Aorta (tissue), 5 donors: ENCODE measurements at places on chromosomes 12 and 14. TPM values are rescaled to one million over a fixed set of nuclear protein-coding genes. Genes with fewer than 3 reads are reported as not detected.
A peak's percentile ranks its signal among the peaks of the same experiment; 100 is the strongest.

The DRAM1 gene
- 16.5 TPM for polyA plus RNA-seq

The NFATC4 gene
- polyA plus RNA-seq, result 23.0 TPM

The KRT86 gene
- 3.2 TPM for polyA plus RNA-seq

The GPR137C gene
- polyA plus RNA-seq, result 0.13 TPM

The SIVA1 gene
- polyA plus RNA-seq, result 219 TPM

The CCDC197 gene
- not detected for polyA plus RNA-seq

The PLCZ1 gene
- polyA plus RNA-seq, result not detected

DNA sequence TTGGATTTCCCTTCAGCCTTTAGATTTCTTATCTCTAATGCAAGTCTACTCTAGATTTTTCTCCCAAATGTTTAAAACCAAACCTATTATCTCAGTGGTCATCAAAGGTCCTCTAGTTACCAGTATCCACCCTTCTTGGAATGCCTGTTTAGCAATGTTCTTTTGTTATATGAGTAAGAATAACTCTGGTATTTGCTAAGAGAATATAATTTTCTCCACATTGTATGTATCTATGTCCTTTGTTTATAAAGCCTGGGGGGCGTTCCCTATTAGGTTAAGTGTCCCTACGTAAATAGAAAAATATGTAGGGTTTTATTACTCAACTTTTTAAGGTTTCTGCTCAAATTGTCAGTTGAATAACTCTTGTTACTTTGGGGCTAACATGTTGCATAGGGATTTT lies 27.3 kb downstream of the PPM1A start:
- no peak overlapping the region for H3K27ac ChIP-seq
- no peaks in the 10 kb centered on the region for H3K36me3 ChIP-seq
- no peaks in the 10 kb centered on the region for H3K27me3 ChIP-seq
- H3K4me3 ChIP-seq, result no peak overlapping the region
- H3K4me1 ChIP-seq, result no peaks in the 10 kb centered on the region

DNA sequence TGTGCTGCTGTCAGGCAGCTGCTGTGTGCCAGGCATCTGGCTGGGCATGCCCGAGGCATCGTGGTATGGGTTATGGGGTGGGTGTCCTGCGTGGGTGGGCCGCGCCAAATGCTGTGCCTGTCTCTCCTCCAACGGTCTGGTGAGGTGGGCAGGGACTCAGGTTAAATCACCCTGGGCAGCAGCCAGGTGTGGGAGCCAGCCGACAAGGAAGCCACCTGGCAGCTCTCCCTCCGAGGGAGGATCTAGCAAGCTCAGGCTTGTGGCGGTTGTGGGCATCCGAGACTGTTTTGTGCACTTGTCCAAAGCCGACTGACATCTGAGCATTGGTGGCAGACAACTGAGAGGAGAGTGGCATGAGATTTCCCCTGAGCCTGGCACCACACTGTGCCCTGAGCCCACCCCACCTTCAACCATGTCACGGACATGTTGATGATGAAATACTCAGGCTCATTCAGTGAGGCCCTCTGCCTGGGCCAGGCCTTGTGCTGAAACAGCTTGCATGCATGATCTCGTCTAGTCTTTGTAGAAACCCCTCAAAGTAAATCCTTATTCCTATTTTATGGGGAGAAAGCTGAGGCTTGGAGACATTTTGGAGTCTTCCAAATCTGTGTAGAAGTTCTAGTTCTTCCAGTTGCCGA lies 181.8 kb upstream of the MYL2 start:
- DNase-seq, result no peak
- H3K4me3 ChIP-seq, result no peak overlapping the region
- no peak overlapping the region for H3K27ac ChIP-seq
- H3K36me3 ChIP-seq, result no peaks in the 10 kb centered on the region
- no peaks in the 10 kb centered on the region for H3K4me1 ChIP-seq
- no peaks in the 10 kb centered on the region for H3K27me3 ChIP-seq

DNA sequence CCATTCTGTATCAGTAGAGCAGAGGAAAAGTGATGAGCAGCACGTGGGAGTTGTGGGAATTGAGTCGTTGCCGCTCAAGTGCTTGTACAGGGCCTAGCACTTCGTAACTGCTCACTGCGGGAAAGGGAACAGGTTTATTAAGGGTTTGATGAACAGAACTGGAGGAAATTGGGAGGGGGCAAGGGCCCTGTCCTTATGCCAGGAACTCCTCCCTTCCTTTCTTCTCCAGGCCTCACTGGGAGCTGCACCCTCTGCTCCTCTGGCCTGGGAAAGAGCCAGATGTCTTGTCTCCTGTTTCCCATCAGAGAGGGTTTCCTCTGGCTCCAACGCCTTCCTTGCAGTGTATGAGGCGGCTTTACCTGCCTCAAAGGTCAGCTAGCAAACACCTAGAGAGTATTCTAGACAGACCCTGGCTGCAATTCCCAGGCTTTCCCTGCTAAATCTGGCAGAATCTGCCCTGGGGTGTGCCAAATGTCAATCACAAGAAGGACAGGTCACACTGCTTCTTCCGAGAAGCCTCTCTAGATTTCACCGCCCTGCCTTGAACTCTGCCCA lies 78.4 kb downstream of the NTF3 start:
- no peaks in the 10 kb centered on the region for H3K36me3 ChIP-seq
- H3K27me3 ChIP-seq, result no peaks in the 10 kb centered on the region
- H3K4me1 ChIP-seq, result no peaks in the 10 kb centered on the region
- no peak overlapping the region for H3K27ac ChIP-seq

- no peak overlapping the region for H3K4me3 ChIP-seq
- peaks cover 4% of the 10 kb centered on the region for H3K4me1 ChIP-seq
- DNase-seq, result no peak
- no peaks in the 10 kb centered on the region for H3K27me3 ChIP-seq
- no peaks in the 10 kb centered on the region for H3K36me3 ChIP-seq
- no peak overlapping the region for H3K27ac ChIP-seq
Observed at GRCh38 chr12:50581226-50582184, 76.7 kb downstream of the DIP2B start.

- peaks cover 4% of the 10 kb centered on the region for H3K36me3 ChIP-seq
- no peaks in the 10 kb centered on the region for H3K4me1 ChIP-seq
- H3K27me3 ChIP-seq, result no peaks in the 10 kb centered on the region
- peak; percentile 86 for DNase-seq
Observed at GRCh38 chr12:3034067-3034750, 43.0 kb upstream of the TSPAN9 start.

- no peaks in the 10 kb centered on the region for H3K27me3 ChIP-seq
- H3K36me3 ChIP-seq, result no peaks in the 10 kb centered on the region
- no peaks in the 10 kb centered on the region for H3K4me1 ChIP-seq
- H3K27ac ChIP-seq, result no peak overlapping the region
Observed at GRCh38 chr12:100391856-100392255, 35.0 kb downstream of the SLC17A8 start.

DNA sequence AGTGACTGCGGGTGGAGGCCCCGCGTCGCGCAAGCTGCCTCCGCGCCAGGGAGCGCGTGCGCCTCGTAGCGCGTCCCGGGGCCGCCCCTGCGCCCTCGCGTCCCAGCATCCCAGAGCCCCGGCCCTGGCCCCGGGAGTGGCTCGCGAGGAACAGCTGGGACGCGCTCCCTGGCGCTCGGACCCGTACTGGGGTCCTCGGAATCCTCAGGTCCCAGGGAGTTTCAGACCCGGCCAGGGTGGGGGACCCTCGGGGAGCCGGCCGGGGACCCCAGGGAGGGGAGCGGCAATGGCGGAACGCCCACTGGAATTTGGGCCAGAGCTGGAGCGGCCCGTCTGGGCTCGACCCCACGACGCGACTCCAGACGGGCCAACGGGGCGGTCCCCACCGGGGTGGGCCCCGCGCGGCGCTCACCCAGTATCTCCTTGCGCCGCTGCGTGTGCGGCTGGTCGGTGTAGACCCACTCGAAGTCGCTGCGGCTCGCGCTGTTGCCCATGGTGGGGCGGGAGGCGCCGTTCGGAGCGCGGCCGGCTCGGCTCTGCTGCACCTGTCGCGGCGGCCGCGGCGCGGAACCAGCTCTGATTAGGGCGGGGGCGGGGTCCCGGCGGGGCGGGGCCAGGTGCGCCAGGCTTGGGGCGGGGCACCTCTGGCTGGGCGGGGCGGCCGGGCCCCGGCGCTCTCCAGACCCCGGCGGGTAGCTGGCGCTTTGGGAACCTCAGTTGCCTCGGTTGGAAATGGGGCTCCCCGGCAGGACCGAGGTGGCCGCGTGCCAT lies at the start of gene DEGS2:
Gene DEGS2 (minus strand): TSS at position 552 of the 771 bp plus-strand sequence. CDS start 58 bp downstream, at position 494.
- H3K4me3 ChIP-seq, result no peak within 1 kb of the TSS
- DNase-seq, result no peak
- no peaks in the 10 kb centered on the region for H3K36me3 ChIP-seq
- no peak within 1 kb of the TSS for H3K27ac ChIP-seq
- H3K4me1 ChIP-seq, result no peaks in the 10 kb centered on the region

DNA sequence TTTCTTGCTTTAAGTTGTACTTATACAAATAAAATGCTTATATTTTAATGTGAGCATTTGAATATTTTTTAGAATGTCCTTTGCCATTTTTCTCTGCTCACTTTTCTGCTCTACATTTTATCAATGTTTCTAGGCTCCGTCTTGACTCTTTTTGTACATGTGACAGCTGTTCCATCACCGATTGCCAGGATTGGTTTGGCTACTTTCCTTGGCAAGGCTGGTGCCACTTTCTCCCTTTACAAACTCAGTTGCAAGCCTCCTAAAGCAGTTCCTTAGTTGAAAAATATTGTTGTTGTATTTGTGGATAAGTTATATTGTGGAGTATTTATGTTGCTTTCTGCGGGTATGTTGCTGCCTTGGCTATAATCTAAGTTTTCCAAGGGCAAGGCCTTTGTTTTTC lies 63.4 kb downstream of the DACT1 start:
- no peak for DNase-seq
- H3K4me1 ChIP-seq, result peaks cover 11% of the 10 kb centered on the region
- H3K27ac ChIP-seq, result no peak overlapping the region
- H3K27me3 ChIP-seq, result no peaks in the 10 kb centered on the region

- H3K27ac ChIP-seq, result no peak overlapping the region
- no peaks in the 10 kb centered on the region for H3K36me3 ChIP-seq
- H3K4me1 ChIP-seq, result no peaks in the 10 kb centered on the region
- H3K4me3 ChIP-seq, result no peak overlapping the region
- DNase-seq, result no peak
- H3K27me3 ChIP-seq, result no peaks in the 10 kb centered on the region
Observed at GRCh38 chr14:88986146-88986841, 161.8 kb downstream of the TTC8 start.

GRCh38 chr14:53875324-53875897 lies 81.2 kb downstream of the BMP4 start:
- no peaks in the 10 kb centered on the region for H3K27me3 ChIP-seq
- H3K4me1 ChIP-seq, result no peaks in the 10 kb centered on the region
- H3K4me3 ChIP-seq, result no peak overlapping the region
- no peaks in the 10 kb centered on the region for H3K36me3 ChIP-seq

GRCh38 chr12:78005094-78005492 lies 174.4 kb downstream of the NAV3 start:
- no peaks in the 10 kb centered on the region for H3K36me3 ChIP-seq
- H3K27ac ChIP-seq, result no peak overlapping the region
- DNase-seq, result no peak
- H3K4me3 ChIP-seq, result no peak overlapping the region
- no peaks in the 10 kb centered on the region for H3K27me3 ChIP-seq

GRCh38 chr14:40188006-40188405 lies 755.8 kb upstream of the FBXO33 start:
- no peaks in the 10 kb centered on the region for H3K27me3 ChIP-seq
- no peaks in the 10 kb centered on the region for H3K36me3 ChIP-seq
- H3K4me3 ChIP-seq, result no peak overlapping the region
- no peak for DNase-seq
- H3K27ac ChIP-seq, result no peak overlapping the region

- H3K27me3 ChIP-seq, result no peaks in the 10 kb centered on the region
- no peaks in the 10 kb centered on the region for H3K36me3 ChIP-seq
- no peaks in the 10 kb centered on the region for H3K4me1 ChIP-seq
- no peak overlapping the region for H3K4me3 ChIP-seq
- no peak for DNase-seq
Observed at GRCh38 chr14:77603654-77604255, 12.7 kb downstream of the SPTLC2 start.

DNA sequence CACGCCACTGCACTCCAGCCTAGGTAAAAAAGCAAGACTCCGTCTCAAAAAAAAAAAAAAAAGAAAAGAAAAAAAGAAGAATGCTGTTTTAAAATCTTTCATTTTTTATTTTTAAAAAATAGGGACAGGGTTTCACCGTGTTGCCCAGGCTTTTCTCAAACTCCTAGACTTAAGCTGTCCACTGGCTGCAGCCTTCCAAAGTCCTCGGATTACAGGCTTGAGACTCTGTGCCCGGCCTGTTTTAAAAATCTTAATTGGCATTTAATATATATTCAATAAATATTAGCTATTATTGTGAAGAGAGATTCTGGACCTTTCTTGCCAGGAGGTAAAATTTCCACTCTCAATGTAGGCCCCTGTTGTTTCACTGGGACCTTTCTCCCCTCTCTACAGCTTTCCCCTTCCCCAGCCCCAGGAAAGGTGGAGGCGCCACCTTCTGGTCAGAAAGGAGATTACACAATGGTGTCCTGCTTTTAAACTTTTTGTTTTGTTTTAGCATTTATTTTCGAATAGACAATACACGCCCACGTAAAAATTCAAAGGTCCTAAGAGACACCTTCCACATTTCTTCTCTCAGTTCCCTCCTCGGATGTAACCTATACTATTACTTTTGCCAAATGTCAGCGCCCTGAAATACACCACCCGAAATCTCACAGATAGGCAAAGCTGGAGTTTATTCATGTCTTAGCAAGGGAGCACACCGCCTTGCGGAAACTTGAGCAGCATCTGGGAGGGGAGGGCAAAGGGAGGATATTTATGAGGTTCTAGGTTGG lies 23.8 kb upstream of the PHC1 start:
- H3K4me1 ChIP-seq, result no peaks in the 10 kb centered on the region
- H3K27ac ChIP-seq, result no peak overlapping the region
- no peaks in the 10 kb centered on the region for H3K36me3 ChIP-seq
- no peak for DNase-seq
- H3K27me3 ChIP-seq, result no peaks in the 10 kb centered on the region
